ENCODE measurements at places on chromosomes 16 and 17.

GRCh38 chr16:2898831-2899563, 12.7 kb upstream of the FLYWCH1 start:
- no peak for DNase-seq

DNA sequence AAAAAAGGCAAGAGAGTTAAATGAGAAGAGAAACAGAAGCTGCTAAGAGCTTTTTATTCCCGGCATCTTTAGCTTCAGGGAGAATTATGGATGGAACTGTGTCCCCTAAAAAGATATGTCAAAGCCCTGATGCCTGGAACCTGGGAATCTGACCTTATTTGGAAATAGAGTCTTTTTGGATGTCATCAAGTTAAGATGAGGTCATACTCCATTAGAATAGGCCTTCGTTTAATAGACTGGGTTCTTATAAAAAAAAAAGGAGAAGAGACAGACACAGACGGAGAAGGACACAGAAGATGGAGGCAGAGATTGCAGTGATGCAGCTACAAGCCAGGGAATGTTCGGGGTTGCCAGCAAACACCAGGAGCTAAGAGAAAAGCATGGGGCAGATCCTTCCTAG, 24.6 kb downstream of the CACNG4 start:
- DNase-seq = no peak

GRCh38 chr16:54407596-54407995, 121.0 kb upstream of the IRX3 start:
- DNase-seq = no peak

- no peak for DNase-seq
These were observed 29.8 kb downstream of the TTYH2 start for GRCh38 chr17:74243013-74243755.

DNA sequence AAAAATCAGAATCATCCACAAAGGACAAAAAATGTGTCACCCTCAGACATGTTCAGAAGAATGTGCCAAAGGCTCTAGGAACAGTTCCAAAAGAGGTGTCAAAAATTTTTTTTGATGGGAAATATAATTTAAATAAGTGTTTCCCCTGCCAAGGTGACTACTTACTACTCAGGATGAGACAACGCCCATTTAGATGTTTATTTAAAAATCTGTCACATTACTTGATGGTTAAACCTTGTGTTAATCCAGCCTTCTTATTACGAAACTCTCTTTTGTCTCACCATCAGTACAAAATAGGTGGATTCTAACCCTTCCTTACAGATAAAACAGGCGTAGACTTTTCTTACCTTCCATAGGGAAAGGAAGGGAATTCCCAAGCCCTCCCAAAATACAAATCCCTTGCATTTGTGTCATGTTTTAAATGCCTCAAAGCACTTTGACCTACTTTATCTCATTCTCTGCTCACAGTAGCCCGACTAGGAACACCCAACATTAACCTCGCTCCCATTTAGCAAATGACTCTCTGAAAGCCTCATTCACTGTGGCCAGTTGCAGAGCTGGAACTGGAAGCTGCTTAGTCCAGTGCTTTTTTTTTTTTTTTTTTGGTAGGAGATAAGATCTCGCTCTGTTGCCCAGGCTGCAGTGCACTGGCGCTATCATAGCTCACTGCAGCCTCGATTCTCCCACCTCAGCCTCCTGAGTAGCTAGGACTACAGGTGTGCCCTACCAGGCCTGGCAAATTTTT, 5.8 kb upstream of the GNA13 start:
- DNase-seq = no peak

GRCh38 chr17:73232587-73233373, 28.9 kb downstream of the CPSF4L start:
- DNase-seq = no peak

DNA sequence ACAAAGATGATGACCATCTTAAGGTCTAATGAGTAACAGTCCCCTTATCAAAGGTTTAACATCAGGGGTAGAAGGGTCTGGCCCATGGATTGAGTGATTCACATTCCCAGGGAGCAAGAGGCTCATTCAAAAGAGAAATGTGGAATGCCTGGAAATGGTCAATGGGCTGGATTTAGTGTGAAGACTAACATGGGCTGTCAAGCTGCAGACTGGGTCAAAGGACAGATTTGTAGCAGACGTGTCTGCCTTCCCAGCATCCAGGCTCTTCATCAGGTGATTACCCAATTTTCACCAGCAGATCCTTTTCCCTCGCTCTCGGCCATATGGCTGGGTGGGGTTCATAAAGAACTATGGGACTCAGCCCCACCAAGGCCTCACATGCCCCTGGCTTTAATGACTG, 26.8 kb downstream of the DCUN1D3 start:
- no peak for DNase-seq

GRCh38 chr17:29091606-29092289, 48.8 kb downstream of the PIPOX start:
- no peak for DNase-seq

- no peak for DNase-seq
These were observed 29.2 kb upstream of the WFIKKN2 start for GRCh38 chr17:50806141-50806643.

- no peak for DNase-seq
These were observed 718 bp downstream of the ATP2A3 start for GRCh38 chr17:3963237-3964201.

DNA sequence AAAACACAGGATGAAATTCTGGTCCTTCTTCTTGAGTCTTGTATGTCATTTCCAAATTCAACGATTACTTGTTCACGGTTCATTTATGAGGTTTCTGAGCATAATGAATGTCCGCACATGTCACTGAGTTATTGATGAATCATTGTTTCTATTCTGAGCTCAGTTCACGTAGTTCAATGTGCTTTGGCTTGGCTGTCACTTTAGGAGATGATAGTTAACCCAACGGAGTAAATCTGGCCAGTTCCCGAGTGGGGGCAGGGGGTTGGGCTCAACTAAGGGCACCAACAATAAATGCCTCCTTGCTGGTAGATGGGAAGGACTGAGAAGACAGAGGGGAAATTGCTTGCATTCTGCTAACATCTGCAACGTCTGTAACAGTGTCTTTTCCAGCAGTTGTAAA, 239.4 kb upstream of the HSBP1 start:
- no peak for DNase-seq

DNA sequence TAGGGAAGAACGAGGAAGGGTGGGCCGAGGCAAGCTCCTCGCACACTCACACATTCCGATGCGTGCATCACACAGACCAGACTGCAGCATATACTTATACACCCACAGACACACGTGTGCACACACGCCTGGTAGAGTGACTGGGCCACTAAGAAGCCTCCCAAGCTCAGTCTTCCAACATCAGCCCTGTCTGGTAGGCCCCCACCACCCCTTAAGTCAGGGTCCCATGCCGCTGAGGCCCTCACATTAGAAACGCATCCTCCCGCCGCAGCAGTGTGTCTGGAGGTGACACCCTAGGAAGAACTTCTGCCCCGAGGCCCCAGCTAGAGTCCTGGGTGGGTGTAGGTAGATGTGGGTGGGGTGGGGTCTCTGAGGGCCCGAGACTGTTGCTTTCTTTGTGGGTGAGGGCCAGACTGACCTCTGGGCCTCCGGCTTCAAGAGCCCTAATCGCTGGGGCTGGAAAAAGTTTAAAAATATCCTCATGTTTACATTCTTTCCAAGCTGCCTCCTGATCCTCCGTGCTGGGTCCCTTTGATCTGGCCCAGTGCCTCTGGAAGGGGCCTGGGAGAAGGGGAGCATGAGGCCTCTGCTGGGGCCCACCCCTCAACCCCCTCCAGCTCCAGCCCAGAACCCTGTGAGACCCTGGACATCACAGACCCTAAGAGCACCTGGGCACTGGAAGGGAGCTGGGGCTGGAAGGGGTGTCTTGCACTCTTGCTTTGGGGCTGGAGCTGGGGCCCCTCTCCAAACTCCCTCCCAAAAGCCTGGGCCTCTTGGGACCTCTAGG, 13.6 kb downstream of the CDH16 start:
- no peak for DNase-seq

- DNase-seq = no peak
These were observed 210.4 kb upstream of the IRX5 start for GRCh38 chr16:54720259-54720658.

GRCh38 chr17:43019418-43019817, 2.8 kb downstream of the VAT1 start:
- no peak for DNase-seq

- no peak for DNase-seq
These were observed 27.2 kb downstream of the CLEC16A start for GRCh38 chr16:10971560-10971961.

DNA sequence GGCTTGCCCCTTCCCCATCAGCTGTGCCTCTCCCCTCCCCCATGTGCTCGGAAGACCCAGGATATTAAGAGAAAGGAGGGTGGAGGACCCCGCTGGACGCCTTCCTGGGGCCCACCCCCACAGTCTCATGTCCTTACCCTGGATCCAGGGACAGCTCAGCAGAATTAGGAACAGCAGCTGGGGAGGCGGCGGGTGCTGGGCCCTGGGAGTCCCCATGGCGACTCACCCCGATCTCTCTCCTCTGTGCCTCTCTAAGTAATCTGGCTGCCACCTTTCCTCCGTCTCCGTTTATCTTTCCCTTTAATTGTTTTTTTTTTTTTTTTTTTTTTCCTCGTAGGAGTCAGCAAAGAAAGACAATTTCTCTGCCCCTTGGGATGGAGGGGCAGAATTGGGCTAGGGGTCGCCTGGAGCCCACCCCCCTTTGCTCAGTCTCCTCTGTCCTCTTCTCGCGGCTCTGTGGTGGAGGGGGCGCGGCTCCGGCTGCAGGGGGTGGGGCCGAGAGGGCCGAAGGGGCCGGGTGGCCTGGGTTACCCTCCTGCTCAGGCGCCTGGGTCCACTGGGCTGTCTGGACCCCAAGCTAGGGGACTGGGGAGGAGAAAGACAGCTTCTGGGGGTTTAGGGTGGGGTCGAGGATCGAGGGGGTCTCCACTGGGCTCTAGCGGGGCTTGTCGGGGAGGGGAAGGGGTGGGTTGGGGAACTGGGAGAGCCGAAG, 390 bp downstream of the SEZ6L2 start:
- no peak for DNase-seq

- DNase-seq = no peak
These were observed 41.0 kb upstream of the SREBF1 start for GRCh38 chr17:17877529-17878358.
